T-helper 1 cell (primary cell): ENCODE measurements at places on chromosomes 5 and 9.

GRCh38 chr5:59038798-59039295 lies 456.0 kb downstream of the RAB3C start:
- no peak for DNase-seq

GRCh38 chr5:84474126-84474525 lies 89.4 kb upstream of the EDIL3 start:
- DNase-seq: no peak

DNA sequence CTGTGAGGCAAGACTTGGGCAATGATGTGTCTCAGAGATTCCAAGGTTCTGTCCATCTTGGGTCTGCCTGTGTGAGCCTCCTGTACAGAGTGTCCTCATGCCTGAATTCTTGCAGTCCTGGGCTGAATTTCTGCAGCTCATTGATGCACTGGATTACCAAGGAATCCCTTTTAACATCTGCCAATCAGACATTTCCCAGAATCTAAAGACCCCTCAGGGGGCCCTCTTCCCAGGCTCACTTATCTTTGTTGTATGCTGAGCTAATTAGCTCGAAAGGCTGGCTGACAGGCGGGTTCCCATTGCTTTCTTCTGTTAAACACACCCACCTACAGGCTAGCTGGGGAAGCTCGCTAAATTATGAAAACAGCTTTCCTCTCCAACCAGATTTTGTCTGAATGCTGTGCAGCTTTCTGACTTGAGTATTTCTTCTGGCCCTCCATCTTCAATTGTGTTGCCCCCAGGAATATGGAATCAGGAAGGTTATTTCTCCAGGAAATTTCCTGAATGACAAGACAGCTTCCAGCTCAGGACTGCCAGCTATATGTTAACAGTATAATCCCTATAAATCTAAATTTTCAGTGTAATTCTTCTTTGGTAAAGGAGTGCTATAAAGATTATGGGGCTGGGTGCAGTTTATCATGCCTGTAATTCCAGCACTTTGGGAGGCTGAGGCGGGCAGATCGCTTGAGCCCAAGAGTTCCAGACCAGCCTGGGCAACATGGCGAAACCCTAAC lies at the start of gene LIX1:
LIX1 (minus strand) TSS at position 91 of the 734 bp plus-strand sequence; CDS start at position 56, 35 bp downstream.
- DNase-seq: peak; percentile 6

- no peak for DNase-seq
These were observed 4.2 kb downstream of the SGCD start for GRCh38 chr5:156331181-156331580.

- no peak for DNase-seq
These were observed 1778.8 kb upstream of the CDH6 start for GRCh38 chr5:29414681-29415080.

DNA sequence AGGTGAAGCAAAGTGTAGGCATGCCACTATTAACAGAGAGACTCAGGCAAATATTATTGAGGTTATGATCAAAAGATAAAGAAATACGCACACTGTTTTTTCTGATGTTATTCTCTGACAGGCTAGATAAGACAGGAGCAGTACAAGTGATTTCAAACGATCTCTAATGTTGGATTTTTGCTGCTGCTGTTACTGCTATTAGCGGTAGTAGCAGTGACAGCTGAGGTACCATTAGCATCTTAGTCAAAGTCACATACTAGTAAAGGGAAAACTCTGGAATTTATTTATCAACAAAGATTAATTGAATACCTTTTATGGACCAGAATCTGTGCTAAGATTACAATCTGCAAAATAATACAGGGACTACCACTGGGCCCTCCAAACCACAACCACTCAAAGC lies 362.4 kb upstream of the CDH6 start:
- no peak for DNase-seq

DNA sequence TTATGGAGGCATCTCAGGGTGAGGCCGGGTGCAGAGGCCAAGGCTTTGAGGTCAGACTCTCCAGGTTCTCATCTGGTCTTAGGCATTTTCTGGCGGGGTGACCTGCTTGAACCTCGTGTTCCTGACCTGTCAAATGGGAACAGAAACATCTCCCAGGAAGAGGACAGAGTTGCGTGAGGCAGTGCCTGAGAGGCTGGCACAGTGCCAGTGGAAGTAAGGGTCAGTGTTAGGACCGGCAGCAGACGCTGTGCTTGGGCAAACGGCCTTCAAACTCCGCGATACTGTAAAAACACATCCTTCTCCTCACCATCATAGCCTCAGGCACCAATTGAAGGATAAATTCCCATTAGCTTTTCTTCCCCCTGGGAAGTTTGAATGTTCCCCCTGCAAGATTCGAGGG lies 55.6 kb upstream of the FCN2 start:
- DNase-seq: no peak

GRCh38 chr9:26951794-26952193 lies 4.4 kb upstream of the IFT74 start:
- no peak for DNase-seq

DNA sequence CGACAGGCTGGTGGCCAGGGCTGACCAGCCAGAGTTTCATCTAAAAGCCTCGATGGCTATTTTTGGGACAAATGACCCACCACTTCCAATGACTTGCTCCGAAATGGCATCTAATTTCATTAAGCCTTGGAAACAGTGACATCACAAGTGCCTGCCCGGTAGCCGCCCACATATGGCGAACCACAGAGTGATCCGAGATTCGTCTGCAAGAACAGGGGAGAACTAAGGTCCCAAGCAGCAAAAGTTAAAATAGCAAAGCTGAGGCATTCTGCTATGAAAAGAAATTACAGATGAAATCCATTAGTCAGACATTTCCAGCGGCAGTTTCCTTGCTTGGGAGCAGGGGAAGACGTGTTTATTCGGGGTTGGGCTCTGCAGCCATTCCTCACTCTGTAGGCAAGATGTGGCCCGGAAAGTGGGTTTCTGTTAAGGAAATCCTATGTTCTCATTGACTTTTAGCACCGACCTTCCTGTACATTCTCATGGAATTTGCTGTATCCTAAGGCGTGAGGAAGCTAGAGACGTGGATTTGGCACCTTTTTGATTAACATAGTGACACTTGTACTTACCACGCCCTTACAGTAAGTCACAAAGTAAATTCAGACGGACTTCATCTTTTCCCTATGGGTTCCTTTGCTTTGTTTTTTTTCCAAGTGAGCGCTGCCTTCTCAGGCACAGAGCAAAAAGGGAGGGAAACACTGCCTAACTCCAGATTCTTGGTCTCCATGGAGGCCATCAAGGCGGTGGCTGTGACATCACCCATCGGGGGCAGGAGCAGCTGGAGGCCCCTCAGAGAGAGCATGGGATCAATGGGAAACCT lies 45.1 kb downstream of the ERGIC1 start:
- no peak for DNase-seq

- DNase-seq: no peak
These were observed 638.6 kb downstream of the SEMA5A start for GRCh38 chr5:8907168-8907868.

GRCh38 chr9:136512651-136513071 lies 29.8 kb upstream of the SEC16A start:
- peak; percentile 30 for DNase-seq

DNA sequence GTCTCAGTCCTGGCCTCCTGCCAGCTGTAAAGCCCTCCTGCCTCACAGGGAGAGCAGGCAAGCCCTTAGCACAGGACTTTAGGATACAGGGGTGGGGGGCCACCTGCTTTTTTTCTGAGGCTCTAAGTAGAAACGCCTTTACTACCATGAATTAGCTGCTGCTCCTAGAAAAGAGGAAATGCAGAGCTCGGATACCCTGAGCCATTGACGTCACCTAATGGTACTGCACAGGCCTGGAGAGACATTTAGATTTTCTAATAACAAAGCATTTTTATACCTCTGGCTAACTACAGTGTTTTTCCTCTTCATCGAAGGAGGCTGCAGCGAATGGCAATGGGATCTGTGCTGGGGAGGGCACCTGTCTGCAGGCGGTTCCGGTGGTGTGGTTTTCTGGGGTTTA lies 137.0 kb downstream of the WDR41 start:
- no peak for DNase-seq

GRCh38 chr5:90866915-90867731 lies 308.5 kb downstream of the ADGRV1 start:
- no peak for DNase-seq

DNA sequence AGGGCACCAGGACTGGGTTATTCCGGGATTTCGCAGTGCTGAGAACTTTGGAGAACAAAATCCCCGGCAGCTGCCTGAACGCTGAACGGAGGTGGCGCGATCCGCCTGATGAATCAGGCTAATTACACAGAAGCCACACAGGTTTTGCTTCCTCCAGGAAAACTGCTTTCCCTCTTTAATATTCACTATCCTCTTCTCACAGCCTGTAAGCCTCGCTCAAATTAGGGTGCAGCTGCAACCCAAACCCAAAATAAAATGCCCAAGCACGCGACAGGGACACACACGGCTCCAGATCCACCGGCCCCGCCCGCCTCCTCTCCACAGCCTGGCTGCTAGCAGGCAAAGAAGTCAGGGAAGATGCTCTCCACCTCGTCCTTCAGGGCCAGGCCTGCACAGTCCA lies 6.0 kb downstream of the SOHLH1 start:
- DNase-seq: no peak

GRCh38 chr5:95075111-95075510 lies 209.8 kb downstream of the MCTP1 start:
- no peak for DNase-seq

- DNase-seq: no peak
These were observed 35.6 kb downstream of the TNFSF8 start for GRCh38 chr9:114894609-114895433.

GRCh38 chr9:35367451-35367850 lies 122.5 kb upstream of the RUSC2 start:
- DNase-seq: no peak

- no peak for DNase-seq
These were observed 497.1 kb upstream of the EDIL3 start for GRCh38 chr5:84881737-84882136.

DNA sequence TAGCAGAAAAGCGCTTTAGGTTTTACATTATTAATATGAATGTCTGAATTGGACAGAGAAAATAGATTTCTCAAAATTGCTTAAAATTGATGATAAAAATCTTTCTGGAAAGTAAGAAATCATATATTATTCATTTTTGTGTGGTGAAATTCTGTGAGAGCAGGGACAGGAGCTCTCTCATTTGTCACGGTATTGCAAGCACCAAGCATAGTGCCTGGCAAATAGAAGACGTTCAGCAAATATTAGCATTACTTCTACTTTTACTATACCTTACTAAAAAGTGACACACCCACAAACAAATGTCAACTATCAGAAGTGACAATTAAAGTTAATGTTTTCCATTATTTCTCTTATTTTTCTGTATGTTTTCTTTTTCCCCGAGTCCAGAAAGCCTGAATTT lies 69.1 kb downstream of the XRCC4 start:
- no peak for DNase-seq

- DNase-seq: no peak
These were observed 60.0 kb downstream of the SNX18 start for GRCh38 chr5:54577528-54577927.

- DNase-seq: peak; percentile 53
These were observed 33.8 kb upstream of the ANXA2R start for GRCh38 chr5:43073597-43074546.

GRCh38 chr5:93422652-93423280 lies 158.3 kb downstream of the NR2F1-AS1 start:
- DNase-seq: no peak

GRCh38 chr5:127960270-127960691 lies 123.3 kb upstream of the SLC12A2 start:
- no peak for DNase-seq

DNA sequence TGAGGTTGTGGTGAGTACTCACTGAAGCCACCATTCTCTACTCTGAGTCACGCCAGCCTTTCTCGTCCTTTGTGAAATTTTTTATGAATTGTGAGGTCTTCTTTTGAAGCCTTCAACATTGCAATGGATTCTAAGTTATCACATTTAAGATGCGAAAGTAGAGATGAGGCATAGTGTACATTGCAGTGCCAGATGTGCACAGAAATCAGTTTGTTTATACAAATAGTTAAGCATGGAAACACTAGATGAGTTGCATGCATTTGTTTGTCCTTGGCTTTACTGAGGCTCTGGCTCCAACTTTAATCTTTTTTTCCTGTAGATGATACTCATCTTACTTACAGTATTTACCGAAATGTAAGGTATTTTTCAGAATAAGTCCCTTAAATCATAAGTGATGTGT lies 453.7 kb upstream of the RIOK2 start:
- no peak for DNase-seq

GRCh38 chr9:95127249-95128176 lies 190.0 kb downstream of the FANCC start:
- peak; percentile 54 for DNase-seq

GRCh38 chr9:70418822-70419555 lies 4.5 kb upstream of the KLF9 start:
- DNase-seq: peak; percentile 93

- DNase-seq: no peak
These were observed 10.5 kb downstream of the GRAMD2B start for GRCh38 chr5:126433701-126434100.

- DNase-seq: no peak
These were observed 168.1 kb upstream of the DMRT1 start for GRCh38 chr9:673264-673965.

DNA sequence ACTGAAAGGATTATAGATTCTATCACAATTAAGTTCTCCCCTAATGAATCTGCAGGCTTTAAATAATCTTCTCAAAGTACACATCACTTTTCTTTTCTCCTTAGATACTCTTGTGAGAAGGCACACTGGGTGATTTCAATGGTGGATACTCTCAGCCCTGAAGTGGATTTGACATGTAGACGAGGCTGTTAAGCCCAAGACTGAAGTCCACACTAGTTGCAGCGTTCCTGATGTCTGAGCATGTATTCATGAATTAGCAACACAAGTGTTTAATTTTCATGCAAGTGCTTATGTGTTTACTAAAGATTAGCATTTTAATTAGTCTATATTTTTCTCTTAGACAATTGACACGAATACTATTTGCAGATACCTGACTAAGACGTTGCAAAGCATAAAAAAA lies 218.9 kb downstream of the TMEM161B start:
- DNase-seq: no peak

DNA sequence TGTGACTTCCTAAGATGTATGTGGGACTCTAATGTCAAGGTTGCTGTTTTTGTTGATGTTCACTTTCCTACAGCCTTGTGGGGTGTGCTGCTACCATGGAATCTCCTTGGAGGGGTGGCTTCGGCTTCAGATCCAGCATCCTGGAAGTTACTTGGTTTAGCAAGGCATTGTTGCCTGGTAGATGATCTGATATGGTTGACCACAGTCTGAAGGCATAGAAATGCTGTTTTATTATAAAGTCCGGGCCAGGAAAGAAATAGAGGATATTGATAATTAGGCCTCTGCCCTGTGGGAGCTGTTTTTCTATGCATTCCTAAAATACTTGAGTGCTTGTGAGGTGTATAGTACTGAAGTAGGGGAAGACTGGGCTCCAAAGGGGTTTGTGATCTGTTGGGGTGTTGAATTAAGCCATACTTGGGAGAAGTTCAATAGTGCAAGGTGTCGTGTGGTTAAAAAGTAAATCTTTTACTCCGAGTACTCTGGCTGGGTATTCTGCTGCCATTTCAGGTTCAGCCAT lies 27.3 kb upstream of the CREBRF start:
- no peak for DNase-seq
